ENCODE measurements at places on chromosomes 4 and X.

GRCh38 chrX:109735202-109735744, 2.2 kb upstream of the ACSL4 start:
- DNase-seq: no peak

DNA sequence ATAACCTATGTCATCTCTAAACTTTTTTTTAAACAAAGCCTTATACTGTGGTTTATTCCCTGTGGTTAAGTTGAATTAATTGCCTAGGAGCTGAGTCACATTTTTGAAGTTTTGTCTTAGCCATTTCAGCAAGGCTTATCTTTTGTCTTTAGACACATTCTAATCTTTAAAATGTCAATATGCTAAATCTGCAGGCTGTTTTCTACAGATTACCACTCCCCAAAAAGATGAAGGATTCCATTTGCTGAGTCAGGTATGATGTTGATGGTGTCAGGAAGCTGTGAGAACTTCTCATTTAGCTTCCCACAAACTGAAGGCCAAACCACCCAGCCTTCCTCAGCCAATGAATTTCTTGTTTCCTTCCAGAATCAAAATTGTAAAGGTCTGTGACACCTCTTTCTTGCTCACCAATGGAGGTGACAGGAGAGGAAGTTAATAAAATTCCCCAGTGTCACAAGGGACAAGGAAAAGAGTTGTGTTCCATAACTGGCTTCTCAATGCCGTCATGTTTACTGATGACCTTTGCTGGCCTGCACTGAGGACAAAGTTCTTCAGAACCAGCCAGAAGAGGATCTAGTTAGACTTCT, 3.7 kb upstream of the CXCL6 start:
- DNase-seq: no peak

- no peak for DNase-seq
Measured at GRCh38 chrX:103498786-103499185, 20.5 kb downstream of the RAB40A start.

DNA sequence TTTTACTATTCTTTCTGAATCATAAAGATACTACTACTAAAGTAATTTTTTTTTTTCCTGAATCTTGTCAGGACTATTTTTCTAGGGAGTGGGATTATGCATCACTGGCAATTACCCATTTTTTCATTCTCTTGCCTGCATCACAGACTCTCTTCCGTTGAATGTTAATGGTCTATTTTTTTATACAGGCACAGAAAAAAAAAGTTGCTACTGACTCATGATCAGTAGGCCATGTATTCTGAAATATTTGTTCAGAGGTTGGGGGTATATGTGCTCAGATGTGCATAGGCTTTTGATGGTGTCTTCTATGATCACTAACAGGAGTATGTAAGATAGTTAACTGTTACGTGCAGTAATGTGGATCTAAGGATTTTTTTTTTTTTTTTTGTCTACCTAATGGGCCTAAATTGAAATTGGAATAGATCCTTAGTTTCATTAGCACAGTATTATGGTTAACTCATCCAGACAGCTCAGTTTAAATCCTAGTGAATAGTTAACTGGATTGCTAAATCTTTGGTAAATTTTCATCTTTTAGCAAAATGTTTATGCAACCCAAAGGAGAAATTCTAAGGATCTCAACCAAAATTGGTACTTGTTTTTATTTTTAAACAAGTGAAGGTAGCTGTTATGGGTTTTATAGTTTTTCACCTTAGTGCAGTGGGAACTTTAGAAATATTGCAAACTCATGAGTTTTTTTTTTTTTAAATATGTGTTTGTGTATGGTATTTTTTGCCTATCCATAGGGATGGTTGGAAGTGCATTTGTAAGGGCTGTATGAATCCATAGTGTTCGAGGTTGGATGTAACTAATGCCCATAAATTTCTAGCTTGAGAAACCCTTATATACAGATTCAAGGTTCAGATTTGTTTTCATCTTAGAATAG, 12.1 kb downstream of the BMP2K start:
- DNase-seq: no peak

GRCh38 chr4:118994030-118994429, 105.4 kb downstream of the SYNPO2 start:
- DNase-seq: no peak

GRCh38 chr4:101785486-101785885, 5.0 kb upstream of the BANK1 start:
- DNase-seq: no peak

- no peak for DNase-seq
Measured at GRCh38 chrX:15524417-15524816, 23.8 kb downstream of the BMX start.

DNA sequence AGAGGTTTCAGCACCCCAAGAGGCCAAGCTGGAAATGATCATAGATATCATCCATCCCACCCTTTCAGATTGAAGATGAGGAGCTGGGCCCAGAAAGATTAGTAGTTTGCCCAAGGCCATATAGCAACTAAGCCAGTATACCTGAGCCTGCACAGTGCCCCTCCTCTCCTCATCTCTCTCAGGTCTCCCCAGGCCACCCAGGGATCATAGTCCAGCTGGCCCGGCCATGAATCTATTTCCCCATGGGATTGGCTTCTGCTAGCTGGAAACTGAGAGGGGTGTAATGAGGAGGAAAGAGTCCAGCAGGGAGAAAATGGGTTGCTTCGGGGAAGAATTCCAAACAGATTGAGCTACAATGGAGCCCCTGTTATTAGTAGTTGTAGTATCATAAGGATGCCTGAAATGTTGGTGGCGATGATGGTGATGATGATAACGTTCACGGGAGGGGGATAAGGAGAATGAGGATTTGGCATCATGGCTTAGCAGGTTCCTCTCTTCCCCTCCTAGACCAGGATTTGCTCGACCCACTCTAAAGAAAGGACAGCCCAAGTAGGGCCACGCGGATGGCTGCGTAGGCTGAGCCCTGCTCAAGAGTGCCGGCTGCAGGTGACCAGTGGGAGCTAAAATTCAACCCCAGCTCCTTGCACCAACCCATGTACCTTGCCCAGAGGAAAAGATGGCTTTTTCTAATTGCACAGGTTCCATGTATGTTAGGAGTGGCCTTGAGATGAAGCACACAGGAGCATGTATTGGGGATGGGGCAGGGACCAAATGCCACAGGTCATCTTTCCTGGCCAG, 117.8 kb upstream of the PJA1 start:
- no peak for DNase-seq

GRCh38 chrX:134745636-134746409, 87.6 kb upstream of the PLAC1 start:
- no peak for DNase-seq

DNA sequence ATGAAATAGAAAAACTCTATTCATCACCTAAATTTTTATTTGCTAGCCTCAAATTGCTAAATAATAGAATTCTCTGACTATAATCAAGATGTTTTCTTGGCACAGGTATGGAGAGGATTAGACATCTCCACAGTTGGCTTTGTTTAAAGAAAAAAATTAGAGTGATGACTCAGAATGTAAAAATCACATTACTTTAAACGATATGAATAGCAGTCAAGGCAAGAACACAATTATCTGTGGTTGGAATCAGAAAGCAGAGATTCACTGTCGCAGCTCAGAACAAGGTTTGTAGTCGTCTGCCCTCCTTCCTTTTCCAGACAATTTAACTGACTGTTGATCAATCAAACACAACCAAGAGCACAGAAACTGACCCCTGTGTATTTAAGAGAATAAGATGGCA, 32.2 kb upstream of the CCKAR start:
- DNase-seq: no peak

Measured in stimulated activated CD8-positive, alpha-beta memory T cell treated with anti-CD3 and anti-CD28 coated beads, Interleukin-4, amount 100 ng/mL, for 24 hours (primary cell).